ENCODE measurements at places on chromosomes 2 and 18.
A peak's percentile ranks its signal among the peaks of the same experiment; 100 is the strongest.

GRCh38 chr2:172108587-172108930, 5.9 kb upstream of the DLX2 start:
- no peak for DNase-seq

DNA sequence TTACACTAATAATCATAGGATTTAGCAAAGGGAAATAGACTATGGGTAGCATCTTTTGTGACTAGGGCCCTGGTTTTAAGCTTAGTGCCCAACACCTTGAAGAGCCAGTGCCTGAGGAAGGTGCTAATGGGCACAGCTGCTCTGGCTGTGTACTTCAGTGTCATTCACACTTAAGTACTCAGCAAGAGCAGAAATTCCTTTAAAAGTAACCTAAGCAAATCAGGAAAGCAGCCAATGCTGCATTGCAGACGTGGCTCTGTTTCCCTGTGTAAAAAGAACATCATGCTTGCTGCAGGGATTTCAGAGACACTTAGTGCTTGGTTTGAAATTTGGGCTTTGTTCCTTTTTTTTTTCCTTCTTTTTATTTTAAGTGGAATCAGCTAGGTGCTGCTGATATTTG, 505.4 kb downstream of the SUCLG1 start:
- no peak for DNase-seq

DNA sequence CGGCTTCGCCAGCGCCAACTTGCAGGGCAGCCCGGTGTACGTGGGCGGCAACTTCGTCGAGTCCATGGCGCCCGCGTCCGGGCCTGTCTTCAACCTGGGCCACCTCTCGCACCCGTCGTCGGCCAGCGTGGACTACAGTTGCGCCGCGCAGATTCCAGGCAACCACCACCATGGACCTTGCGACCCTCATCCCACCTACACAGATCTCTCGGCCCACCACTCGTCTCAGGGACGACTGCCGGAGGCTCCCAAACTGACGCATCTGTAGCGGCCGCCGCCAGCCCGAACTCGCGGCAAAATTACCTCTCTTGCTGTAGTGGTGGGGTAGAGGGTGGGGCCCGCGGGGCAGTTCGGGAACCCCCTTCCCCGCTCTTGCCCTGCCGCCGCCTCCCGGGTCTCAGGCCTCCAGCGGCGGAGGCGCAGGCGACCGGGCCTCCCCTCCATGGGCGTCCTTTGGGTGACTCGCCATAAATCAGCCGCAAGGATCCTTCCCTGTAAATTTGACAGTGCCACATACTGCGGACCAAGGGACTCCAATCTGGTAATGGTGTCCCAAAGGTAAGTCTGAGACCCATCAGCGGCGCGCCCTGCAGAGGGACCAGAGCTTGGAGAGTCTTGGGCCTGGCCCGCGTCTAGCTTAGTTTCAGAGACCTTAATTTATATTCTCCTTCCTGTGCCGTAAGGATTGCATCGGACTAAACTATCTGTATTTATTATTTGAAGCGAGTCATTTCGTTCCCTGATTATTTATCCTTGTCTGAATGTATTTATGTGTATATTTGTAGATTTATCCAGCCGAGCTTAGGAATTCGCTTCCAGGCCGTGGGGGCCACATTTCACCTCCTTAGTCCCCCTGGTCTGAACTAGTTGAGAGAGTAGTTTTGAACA, 15.1 kb downstream of the HOXD3 start:
- no peak for DNase-seq

DNA sequence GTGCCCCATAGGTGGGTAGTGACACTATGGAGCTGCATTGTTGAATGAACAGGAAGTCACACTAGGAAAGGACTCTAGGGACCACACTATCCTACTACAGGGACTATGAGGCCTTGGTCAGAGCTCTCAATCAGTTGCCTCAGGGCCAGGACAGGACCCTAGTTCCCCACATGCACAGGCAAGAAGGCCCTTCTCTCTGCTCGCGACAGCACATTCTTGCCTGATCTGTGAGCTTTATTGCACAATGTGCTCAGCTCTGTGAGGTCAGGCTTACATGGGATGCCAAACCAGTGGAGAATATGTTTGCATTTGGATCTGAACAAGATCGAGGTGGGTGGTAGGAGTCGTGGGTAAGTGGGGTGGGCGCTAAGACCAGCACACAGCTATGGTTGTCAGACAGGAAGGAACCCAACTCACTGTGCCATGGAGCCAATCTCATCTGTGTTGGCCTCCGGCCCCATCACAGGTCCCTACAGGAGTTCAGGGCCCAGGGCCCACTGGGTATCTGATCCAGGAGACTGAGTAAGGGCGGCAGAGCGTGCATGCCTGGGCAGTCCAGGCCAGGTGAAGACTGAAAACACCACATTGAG, 8.0 kb downstream of the PCARE start:
- DNase-seq: no peak

DNA sequence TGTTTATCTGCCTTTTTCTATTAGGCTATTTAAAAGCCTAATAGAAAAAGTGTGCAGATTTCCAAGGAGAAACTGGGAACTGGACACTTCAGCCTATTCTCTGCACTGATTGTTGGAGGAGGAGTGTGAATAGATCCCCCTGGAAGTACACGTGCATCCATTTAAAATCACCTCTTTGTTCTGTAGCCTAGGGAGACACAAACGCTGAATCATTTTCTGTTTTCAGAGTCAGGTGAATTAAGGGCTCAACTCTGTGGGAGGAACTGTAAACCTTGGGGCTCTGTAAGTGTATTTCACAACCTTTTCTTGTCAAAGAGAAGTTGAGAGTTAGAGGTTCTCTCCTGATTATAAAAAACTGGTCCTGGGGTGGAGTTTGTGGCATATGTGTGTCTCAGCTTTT, 159.7 kb downstream of the SPAG16 start:
- DNase-seq: no peak

DNA sequence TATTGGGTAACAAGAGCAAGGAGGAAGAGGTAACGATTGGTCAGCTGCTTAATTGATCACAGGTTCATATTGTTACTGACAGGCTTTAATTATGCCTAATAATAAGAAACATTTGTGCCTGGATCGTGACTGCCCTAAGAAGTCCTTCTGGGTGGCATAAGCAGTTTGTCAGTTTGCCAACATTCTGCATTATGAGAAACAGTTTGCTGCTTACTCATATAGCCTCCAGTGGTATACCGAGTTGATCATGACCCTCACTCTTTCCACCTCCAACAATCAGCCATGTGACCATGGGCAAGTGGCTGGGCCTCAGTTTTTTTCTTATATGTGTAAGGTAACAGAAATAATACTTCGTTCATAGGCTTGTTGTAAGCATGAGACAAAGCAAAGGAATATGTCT, 96.6 kb upstream of the CABLES1 start:
- no peak for DNase-seq

DNA sequence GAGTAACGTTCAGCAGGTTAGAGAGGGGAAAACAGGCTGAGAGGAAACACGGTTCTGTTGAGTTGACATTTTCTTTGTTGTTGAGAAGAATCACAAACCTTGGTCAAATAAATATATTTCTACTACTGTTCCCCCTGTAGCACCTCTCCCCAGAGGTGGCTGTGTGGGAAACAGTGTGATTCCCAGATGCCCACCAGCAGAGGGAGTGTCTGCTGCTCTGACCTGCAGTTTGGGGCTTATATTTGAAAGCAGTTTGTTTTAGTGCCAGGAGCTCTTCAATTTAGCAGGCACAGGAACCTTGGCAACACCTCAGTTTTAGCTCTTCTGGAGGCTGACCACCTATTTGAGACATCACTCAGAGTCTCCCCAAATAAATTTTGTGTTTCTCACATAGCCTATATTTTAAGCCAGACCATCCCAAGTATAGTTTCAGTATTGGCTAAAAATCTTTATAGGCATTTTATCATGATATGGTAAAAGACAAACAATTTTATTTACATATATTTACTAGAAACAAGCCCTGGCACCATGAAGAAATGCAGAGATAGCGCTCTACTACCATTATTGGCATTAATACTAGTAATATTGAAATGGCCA, 75.7 kb downstream of the PIK3C3 start:
- DNase-seq: peak; percentile 34

DNA sequence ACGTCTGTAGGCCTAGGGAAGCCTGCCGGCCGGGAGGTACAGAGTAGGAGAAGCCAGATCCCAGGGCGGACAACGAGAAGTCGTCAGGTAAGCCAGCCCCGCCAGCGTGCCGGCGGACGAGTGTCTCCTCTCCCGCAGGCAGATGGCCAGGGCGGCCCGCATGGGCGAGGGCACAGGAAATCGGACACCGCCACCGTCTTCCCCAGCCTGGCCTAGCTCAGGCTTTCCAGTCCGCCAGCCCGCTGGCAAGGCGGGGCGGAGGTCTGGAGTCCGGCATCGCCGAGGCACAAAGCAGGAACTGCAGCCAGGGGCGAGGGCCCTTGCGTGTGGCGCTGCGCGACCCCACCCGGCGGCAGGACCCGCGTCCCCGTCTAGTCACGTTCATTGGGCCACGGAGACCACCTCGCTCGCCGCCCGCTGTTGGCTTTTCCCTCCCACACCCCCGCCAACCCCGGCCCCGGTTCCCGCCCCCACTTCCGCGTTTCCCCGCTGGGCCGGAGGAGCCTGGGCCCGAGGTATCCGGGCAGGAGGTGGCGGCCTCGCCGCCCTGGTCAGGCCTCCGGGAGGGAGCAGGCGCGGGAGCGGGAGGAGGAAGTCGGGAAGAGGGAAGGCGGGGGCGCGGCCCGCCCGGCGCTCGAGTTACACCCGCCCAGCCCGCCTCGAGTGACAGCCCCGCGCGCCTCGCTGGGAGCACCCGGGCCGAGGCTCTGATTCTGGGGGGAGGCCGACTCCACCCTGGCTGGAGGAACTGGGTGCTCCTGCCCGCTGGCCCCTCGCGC, at the start of gene GPD2:
Gene GPD2 (plus strand): TSS at position 662 of the 779 bp plus-strand sequence. CDS start 39,727 bp downstream, outside the sequence.
- peak; percentile 80 for DNase-seq

GRCh38 chr2:43323857-43324256, 97.5 kb upstream of the ZFP36L2 start:
- no peak for DNase-seq

DNA sequence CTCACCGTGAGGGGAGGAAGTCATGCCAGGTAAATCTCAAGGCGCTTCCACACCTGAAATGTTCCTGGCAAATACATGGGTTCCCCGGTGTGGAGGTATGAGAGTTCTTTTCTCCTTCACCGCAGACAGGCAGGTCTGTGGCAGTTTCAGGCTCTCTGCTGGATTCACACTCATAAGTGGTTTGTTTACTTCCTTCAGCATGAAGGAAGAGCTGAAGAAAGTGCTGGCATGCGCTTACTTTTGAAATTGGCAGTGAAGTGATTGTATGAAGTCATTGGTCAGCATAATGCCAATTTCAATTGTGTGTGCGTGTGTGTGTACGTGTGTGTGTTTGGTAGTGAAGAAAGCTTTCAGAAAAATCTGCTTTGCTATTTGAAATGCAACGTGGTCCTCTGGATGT, 43.4 kb downstream of the RNF144A start:
- no peak for DNase-seq

GRCh38 chr2:120235681-120236080, 12.5 kb upstream of the TMEM185B start:
- no peak for DNase-seq

- DNase-seq: no peak
Observed at GRCh38 chr2:218964041-218964771, 4.7 kb downstream of the CDK5R2 start.

- no peak for DNase-seq
Observed at GRCh38 chr2:45132551-45132950, 123.3 kb upstream of the SIX2 start.

DNA sequence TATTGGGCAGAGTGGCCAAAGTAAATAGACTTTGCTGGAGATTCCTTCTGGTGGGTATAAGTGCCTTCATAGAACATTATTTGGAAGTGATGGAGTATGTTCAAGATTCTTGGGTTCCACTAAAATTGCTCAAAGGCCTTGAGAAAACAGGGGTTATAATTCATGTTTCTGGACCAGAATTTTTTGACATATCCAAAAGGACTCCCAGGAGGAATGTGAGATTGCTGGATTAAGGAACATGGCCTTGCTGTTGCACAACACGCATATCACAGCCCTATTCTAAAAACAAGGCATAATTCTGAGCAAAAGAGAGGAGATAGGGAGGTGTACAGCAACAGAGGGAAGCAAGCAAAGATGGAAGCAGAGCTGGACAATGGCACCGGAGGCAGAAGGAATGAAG, 111.7 kb upstream of the TNP1 start:
- DNase-seq: no peak

DNA sequence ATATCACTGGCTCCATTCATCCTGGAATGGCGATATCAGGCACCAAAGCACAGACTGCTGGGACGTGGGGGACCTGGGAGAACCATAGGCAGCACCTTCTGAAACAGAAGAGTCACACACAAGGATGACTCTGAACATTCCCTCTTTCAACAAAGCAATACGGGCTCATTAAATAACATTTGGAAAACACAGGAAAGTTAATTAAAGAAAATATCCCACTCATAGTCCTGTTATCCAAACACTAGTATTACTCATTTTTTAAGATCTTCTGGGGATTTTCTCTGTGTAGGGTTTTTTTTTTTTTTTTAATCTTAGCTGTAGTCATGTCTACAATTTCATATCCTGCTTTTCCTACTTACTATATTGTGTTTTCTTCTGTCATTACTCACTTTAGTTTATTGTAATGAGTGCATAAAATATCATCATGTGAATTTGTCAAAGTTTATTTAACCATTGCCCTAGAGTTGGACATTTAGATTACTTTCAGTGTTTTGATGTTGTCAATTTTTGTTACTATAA, 70.0 kb upstream of the SP3 start:
- DNase-seq: no peak

- DNase-seq: no peak
Observed at GRCh38 chr18:21141668-21142422, 30.2 kb upstream of the ROCK1 start.

- no peak for DNase-seq
Observed at GRCh38 chr2:42953216-42953615, 160.8 kb upstream of the HAAO start.

GRCh38 chr2:237244178-237244577, 158.5 kb downstream of the COPS8 start:
- no peak for DNase-seq

- no peak for DNase-seq
Observed at GRCh38 chr2:107931412-107931811, 54.9 kb upstream of the SLC5A7 start.

DNA sequence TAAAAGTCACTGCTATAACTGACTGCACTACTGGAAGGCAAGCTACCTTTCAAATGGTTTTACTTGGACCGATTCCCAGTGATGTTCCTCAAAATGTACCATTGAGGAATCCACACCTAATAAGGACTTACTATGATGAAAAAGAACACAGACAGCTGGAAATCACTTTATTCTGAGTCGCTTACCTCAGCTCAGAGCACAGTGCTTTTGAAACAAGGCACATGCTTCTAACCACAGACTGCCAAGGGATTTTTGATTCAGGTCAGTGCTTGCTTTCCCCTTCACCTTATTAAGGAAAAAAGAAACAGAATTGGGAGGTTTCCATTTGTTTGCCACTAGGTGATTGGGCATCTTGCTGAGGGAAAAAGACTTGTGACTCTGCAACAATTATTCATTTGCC, 707.5 kb upstream of the FSHR start:
- DNase-seq: no peak
